ENCODE measurements at places on chromosomes 2 and 18. TPM values are rescaled to one million over a fixed set of nuclear protein-coding genes. Genes with fewer than 3 reads are reported as not detected.

The RMND5A gene
- total RNA-seq, result 45.0 TPM

DNA sequence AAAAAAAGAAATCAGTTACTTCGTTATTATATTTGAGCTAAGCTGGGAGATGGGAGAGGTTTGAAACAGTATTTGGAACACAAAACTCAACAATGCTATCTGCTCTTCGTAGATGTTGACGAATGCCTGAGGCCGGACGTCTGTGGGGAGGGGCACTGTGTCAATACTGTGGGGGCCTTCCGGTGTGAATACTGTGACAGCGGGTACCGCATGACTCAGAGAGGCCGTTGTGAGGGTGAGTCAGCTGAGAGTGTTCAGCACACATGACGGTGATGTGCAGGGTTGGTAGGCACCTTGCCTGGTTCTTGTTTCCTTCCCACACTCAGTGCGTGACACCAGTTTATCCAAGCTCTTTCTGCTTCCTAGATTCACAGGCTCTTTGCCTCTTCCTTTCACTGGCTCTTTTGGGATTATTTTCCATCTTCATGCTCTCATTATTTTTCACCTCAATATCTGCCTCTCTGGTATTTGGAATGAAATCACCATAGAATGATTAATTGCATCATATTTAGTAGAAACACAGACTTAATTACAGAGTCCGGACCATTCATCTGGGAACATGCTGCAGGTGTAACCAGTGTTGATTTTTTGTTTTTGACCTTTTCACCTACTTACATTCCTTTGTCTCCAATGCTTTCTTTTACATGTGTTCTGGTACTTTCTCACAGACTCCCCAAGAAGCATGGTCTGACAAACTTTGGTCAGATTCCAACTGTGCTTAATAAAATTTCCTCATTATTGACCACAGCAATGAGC is 200.6 kb upstream of the RASGRP3 start:
- DNase-seq, result no peak

DNA sequence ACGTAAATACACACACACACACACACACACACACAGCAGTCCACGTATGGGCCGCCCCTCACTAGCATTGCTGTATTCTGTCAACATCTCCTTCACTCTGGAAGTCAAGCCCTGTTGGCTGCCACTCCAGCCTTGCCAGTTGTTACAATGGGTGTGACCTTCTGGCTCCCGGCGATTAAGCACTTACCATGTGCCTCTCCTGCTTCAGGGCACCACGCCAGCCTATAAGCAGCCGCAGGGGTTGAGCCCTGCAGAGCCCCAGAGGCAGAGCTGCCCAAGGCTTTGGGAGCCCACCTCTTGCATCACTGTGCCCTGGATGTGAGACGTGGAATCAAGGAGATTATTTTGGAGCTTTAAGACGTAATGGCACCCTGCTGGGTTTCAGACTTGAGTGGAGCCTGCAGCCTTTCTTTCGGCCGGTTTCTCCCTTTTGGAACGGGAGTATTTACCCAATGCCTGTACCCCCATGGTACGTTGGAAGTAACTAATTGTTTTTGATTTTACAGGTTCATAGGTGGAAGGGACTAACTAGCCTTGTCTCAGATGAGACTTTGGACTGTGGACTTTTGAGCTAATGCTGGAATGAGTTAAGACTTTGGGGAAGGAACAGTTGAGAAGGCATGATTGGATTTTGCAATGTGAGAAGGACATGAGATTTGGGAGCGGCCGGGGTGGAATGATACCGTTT is 54.5 kb upstream of the ROCK2 start:
- DNase-seq, result no peak

DNA sequence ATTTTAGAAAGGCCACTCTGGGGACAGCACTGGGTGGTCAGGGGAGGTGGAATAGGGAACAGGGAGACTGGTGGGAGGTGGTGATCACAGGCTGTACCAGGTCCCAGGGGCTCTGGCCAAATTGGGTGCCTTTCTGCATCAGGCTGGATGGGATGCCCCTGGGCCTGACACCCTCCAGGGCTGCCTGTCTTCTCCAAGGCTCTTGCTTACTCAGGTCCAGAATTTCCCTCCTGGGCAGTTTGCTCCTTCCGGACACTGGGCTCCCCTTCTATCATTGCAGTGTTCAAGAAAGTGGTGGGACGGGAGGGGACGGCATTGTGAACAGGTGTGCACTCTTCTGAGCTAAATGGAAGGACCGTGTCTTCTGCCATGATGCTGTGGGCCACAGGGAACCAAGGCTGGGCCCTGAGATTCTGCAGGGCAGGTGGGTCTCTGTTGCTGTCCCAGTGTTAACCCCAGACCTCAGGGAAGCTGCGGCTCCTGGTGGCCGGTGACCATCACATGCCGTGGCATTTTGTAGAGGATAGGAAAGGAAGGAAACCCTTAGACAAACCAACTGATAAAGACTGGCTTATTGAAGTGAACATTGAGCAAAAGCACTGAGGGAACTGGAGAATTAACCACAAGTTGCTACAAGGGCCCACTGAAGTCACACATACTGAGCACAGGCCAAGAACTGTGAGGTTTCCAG is 93.7 kb upstream of the HS6ST1 start:
- DNase-seq, result no peak

The SMCHD1 gene
- 40.1 TPM for total RNA-seq

GRCh38 chr2:72036173-72036545 is 111.5 kb downstream of the CYP26B1 start:
- DNase-seq, result no peak

The PAX8 gene
- 2.1 TPM for total RNA-seq

- no peak for DNase-seq
These were observed 82.0 kb downstream of the THADA start for GRCh38 chr2:43513796-43514195.

DNA sequence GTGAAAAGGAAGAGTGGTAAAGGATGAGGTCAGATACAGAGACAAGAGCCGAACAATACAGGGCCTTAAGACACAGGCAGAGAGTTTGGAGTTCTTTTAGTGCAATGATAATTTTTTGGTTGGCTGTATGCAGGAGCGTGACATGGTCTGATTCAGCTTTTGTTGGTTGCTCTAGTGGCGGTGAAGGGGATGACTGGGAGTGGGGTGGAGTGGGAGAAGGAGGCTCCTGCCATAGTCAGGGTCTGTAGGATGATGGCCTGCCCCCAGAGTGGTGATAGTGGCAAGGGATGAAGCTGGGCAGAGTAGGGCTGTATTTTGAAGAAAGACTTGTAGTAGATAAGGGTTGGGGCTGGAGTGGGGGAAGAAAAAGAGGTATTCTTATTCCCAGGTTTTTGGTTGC is 306.6 kb upstream of the VWC2L start:
- DNase-seq, result no peak

The PLCD4 gene
- total RNA-seq, result 1.4 TPM

GRCh38 chr2:143823876-143824275 is 694.7 kb downstream of the ARHGAP15 start:
- no peak for DNase-seq

All from type B pancreatic cell (in vitro differentiated cells).